ENCODE measurements at places on chromosomes 4 and X.

DNA sequence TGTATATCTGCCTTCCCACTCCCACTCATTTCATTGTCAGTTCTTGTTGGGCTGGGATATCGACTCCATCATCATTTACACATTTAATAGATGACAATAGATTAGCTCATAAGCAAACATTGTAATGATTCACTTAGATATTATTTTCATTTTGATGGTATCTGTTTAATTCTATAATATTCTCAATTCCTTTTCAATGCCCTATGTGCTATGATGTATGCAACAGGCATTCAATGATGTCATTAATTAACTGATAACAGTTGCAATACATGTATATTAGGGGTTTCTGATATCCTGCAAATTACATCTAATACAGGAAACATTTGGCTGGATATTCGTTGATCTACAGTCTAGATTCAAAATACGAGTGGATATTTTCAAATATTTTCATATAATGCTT is 850.5 kb downstream of the CCSER1 start:
- no peak for DNase-seq

GRCh38 chr4:146398404-146398803 is 123.3 kb downstream of the SLC10A7 start:
- no peak for DNase-seq

- no peak for DNase-seq
These were observed 4.2 kb upstream of the CXCL1 start for GRCh38 chr4:73864961-73865360.

DNA sequence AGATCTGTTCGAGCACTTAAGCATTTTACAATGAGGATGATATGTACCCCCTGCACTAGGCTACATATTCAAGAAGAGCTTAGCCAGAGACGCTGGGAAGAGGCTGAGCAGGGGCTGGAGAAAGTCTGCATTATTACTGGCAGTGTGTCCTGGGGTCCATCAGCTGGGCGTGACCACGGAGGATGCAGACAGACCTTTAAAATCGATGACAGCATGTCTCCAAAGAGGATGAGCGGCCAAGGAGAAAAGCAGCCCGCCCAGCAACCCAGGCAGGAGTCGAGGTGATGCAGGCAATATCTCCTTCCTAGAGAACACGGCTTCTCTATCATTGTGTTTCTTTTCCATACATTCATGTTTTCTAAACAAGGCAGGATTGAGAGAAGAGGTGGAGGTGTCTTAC is 300.7 kb downstream of the USP46 start:
- DNase-seq, result no peak

GRCh38 chr4:10736895-10737294 is 52.3 kb upstream of the CLNK start:
- no peak for DNase-seq

DNA sequence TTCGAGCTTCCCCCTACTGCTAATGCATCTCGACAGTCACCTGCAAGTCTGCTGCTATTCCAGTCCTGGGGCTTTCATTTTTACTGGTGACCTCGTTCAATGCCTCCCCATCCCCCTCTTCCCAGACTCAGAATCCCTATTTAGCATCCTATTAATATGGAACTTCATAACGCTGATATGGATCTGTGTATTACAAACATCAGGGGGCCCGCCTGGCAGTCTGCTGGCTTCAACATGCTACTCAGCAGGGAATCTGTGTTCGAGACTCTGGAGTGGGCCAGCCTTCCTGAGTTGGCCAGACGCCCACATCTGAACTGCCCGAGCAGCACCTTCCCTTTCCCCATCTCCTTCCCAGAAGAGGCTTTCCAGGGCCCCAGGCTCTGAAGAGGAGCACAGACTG is 173.9 kb upstream of the PPARGC1A start:
- no peak for DNase-seq

- DNase-seq, result no peak
These were observed 194.9 kb upstream of the RPS6KA3 start for GRCh38 chrX:20461576-20461975.

- DNase-seq, result no peak
These were observed 118.5 kb downstream of the PLS3 start for GRCh38 chrX:115679460-115679859.

- no peak for DNase-seq
These were observed 139.8 kb downstream of the PTTG2 start for GRCh38 chr4:38099908-38100407.
